ENCODE measurements at places on chromosomes 1 and 21.

- no peak for DNase-seq
These were observed 685.0 kb downstream of the ADGRL2 start for GRCh38 chr1:82485591-82486369.

DNA sequence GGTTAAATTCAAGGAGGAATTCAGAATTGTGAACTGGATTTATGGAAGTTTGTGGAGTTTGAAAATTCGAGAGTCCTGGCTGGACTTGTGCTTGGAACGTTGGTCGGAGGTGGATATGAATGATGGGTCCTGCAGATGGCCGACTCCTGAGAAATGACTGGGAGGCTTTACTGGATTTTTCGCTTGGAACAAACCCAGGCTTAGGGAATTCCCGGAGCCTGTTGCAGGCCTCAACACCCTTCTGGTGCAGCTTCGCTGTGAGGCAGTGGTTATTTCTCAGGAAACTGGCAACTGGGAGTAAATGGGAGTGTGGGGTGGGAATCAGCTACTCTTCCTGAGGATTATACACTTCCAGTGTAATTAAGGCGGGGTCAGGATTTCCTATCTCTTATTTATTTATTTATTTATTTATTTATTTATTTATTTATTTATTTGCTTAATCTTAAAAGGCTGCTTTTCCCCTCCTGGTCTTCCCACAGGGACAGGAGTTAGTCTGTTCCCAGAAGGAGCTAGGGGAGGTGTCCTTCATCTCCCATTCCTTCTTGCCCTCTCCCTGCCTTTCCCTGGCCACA is 21.1 kb downstream of the MAPKAPK2 start:
- no peak for DNase-seq

- no peak for DNase-seq
These were observed 9.9 kb upstream of the MAPKAPK2 start for GRCh38 chr1:206674745-206675175.

DNA sequence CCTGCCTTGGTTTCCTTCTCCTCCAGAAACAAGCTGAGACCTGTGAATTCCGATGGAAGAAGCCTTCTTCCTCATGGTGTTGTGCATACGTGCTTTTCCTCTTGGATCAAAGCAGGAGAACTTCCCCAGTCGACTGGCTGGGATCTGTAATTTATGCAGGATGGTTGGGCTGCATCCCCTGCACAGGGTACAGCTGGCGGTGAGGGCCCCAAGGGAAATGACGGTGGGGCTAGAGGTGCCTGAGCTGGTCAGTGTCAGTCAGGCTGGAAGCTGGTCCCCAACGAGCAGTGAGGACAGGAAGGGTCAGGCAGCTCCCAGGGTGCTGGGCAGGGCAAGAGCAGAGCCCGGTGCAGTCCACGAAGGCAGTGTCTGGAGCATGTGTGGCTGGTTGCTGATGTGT is 106.7 kb downstream of the CNIH3 start:
- no peak for DNase-seq

DNA sequence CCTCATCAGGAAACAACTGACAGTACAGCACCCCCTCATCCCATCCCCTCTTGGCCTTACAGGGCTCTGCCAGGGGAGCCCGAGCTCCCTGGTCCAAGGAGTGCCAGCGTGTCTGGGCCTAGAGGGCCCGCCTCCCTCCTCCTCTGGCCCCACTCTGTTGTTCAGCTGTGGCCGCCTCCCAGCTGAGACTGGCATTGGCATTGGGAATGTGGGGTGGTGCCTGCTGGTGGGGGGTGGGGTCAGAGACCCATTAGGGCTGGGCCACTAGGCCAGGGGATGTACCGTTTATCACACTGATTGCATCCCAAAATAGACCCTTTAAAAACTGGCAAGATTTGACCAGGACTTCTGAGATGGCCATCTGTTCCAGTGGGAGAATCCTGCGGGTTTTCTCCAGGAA is 1.4 kb downstream of the LDLRAP1 start:
- DNase-seq = no peak

GRCh38 chr1:14627608-14628489 is 29.4 kb downstream of the KAZN start:
- peak; percentile 31 for DNase-seq

- DNase-seq = no peak
These were observed 41.2 kb upstream of the TTC22 start for GRCh38 chr1:54842206-54842915.

DNA sequence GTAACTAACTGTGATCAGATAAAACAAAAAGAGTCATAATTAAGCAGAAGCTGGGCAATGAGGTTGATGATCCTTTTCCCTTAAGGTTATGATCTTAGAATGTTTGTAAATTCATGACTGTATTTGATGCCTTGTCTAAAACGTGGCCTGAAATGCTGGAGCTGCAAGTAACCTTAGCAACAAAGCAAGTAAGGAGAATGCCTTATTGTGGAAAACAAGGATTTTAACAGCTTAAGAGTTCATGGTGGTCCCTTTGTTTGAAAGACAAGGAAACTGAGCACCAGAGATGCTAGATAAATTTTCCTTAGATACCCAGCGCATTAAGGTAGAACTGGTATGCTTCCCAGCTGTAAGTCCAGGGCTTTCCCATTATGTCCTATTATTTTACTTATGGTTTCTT is 25.7 kb upstream of the XPR1 start:
- DNase-seq = no peak

Data from renal cortex interstitium (tissue), 15 donors.